Stimulated activated CD4-positive, alpha-beta T cell treated with anti-CD3 and anti-CD28 coated beads, Interleukin-1b, Interleukin-23, amount 100 ng/mL, for 1 hour (primary cell): ENCODE measurements at places on chromosomes 4 and X.

DNA sequence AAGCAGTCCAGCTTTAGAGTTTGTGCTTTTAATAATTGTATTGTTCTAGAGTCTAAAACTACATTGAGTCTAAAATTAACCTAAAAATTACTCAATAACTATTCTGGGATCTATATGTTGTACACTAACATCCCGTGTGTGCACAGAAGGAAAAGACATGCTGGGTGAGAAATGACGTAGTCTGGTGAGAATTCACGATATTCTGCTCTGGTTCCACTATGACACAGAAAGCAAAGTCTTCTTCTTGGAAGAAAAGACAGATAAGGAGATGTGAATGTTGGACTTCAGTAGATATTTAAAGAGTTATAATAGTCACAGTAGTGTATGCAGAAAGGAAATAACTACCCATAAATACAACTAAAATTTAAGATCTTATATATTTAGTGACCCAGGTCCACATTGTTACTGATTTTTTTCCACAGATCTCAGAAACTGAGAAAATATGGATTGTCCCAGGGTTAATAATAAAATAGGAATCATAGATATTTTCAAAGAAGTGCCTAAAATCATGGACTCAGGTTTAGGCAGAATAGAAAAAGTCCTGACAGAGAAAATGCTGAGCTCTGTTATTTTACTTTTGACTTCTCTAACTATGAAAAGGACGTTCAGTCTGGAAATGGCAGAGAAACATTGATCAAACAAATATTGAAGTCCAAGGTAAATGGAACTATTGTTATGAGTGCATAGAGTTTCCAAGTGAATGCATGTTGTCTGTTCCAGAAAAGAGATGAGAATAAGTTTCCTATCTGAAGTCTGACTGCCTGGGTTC, 170.7 kb downstream of the ANKRD50 start:
- DNase-seq: no peak

DNA sequence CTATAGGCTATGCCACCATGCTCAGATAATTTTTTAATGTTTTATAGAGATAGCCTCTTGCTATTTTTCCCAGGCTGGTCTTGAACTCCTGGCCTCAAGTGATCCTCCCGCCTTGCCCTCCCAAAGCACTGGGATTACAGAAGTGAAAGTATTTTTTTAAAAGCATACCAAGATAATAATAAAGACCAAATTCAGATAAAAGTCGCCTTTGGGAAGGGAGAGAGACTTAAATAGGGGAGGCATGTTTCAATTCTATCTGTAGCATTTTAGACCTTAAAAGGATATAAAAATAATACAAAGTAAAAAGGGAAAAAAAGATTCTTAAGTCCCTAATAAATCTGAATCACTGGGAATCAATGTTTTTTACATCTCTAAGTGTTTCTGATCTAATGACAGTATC, 108.9 kb downstream of the AFAP1 start:
- no peak for DNase-seq

DNA sequence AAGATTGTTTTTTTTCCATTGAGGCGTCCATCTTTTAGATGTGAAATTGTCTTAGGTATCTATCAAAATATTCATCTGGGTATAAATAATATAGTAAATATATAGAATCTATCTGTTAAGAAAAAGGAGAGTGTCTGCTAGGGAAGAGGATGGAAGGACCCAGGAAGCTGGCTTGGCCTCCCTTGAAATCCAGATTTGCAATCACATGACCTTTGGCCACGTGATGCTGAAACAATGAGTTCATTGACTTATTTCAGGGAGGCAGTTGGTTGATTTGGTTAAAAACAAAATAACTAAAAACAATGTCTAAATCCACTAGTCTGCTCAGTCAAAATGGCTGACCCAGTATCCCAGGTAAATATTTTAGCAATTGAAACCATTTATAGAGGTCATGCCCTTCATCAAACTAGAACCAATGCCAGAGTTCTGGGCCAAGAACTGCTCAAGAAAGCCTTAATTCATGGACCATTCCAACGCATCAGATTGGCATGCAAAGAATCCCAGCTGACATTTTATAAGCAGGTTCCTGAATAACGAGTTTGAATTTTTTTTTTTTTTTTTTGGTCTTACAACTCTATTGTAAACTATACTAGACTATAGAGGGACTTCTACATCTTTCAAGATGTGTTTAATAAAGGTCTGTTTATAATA, 172.7 kb downstream of the MID1 start:
- no peak for DNase-seq

GRCh38 chr4:172857026-172857425, 311.6 kb upstream of the GALNT7 start:
- no peak for DNase-seq

GRCh38 chr4:88107406-88108107, 50.9 kb downstream of the ABCG2 start:
- DNase-seq: no peak

GRCh38 chrX:153499876-153500275, 5.1 kb downstream of the BGN start:
- no peak for DNase-seq

DNA sequence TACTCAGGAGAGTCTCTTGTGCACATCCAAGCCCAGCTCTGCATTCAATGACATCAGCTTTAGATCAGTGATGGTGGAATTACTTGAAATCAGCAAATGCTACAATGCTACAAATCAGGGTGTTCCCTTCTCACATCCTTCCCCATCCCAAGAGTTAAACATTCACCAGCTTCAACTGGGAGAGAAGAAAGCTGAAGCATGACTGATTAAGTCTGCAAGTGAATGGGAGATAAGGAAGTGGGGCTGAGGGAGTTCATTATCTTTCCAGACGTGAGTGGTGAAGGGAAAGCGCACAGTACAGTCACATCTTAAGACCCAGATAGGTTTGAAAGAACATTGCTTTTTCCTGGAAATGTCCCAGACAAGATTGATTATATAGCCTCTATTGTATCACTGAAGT, 26.2 kb upstream of the MAP9 start:
- no peak for DNase-seq

DNA sequence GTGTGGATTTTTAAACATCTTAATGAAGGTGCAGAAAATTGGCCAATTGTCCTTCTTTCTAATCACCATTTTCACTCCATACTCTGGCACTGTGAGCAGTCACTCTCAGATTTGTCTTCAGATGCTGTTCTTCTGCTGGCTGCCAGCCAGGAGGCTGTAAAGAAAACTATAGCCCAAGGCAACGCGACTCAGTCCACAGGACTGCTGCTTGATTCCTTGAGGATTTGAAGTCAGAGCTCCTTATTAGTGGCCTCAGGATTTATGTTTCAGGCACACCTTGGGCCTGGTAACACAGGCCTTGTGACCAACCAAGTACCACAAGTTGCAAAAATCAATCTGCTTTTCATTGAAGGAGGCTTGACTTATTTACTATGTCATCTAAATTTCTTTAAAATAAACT, 342.6 kb downstream of the GPM6A start:
- DNase-seq: no peak

- DNase-seq: no peak
Measured at GRCh38 chrX:118373538-118373937, 27.6 kb downstream of the WDR44 start.

DNA sequence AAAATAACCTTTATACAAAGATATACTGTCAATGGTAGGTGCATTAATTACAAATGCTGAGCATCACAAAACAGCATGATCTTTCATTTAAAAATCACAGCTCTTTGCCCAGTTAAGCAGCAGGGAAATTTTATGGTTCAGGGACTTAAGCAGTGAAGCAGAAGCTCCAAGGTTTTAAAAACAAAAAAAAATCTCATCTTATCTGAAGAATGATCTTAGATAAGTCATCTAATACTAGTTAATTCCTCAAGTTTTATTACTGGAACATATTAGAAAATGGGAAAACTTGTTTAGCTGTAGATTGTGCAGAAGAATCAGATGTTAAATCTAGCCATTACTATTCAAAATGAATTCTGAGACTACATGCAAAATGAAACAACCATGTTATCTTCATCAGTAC, 289.9 kb downstream of the GASK1B start:
- DNase-seq: no peak
